ENCODE measurements at places on chromosomes 11 and 22.

DNA sequence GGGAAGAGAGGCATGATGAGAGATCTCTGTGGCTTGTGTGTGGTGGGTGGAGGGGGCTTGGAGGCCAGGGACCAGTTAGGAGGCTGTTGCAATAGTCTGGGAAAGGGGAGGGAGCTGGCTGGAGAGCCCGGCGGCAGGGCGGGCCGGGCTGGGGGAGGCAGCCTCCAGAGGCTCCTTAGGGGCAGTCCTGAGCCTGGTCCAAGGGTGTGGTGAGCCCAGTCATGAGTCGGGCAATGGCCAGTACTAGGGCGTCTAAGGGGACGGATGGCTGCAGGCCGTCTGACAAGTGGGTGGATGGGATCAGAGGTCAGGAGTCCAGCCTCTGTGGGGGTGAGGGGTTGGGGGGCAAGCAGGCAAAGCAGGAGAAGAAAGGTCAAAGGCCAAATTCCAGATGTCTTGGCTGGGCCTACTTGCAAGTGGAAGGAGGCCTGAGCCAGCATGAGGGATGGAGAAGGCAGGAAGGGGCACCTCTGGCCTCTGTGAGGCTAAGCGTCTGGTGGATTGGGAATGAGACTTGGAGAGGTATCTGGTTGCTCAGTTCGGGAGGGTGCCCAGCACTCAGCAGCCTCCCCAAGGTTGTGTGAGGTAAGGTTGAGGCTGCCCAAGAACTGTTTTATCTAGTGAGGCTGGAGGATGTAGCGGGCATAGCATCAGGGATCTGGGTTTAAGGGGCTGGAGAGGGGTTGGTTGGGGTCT is 6.0 kb upstream of the CD248 start:
- DNase-seq, result no peak

- no peak for DNase-seq
Observed at GRCh38 chr22:39106326-39106725, 9.3 kb downstream of the APOBEC3H start.

DNA sequence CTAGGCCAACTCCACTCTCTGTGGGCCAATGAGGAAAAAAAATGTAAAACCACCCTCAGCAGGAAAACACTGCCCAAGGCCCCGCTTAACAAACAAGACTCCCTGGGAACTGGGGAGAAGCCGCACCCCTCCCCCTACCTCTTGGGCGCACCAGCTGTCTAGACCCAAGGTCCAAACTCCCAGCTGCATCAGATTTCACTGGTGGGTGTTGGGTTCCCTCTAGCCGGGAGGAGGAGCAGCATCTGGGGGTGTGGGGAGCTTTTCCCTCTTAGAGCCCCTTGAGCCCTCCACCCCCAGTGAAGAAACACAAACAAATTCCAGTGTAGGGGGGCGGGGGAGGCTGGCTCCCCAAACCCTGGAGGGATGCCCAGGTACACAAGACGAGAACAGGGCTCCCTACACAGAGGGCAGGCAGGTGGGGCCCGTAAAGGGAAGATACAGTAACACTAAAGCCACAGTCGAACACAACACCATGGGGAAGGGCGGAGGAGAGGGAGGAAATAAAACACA is 64.9 kb downstream of the NECTIN1 start:
- DNase-seq, result peak; percentile 7

DNA sequence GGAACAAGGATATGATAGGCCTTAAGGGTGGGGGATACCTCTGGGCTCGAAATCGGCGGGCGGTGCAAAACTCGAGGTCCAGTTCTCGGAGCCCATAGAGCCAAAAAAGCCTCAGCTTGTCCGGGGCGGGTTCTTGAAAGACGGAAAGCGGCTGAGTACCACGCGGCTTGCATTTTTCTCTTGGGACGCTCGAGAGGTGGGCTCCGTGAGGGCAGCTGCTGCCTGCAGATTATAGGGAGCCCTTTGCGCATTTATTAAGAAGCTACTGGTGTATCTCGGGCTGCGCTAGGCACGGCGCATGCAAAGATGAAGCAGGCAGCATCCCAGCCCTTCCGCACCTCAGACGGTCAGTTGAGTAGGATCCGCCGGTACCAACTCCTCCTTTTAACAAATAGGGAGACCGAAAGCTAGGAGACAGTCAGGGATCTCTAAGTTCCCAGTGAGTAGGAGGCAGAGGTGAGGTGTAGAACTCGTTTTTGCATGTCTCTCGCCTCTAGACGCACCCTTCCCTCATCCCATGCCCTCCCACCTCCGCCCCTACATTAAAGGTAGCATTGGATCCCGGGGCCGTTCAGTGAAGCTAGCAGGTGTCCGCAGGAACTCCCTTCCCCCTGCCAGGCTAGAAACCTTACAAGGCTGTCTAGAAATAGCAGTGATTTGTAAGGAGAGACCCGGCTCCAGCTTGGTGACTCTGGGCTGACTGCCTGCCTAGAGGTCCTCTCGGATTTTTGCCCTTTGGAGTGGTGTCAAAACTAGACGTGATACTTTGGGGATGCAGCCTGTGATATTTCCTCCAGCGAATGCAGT is 768 bp downstream of the LDHA start:
- DNase-seq, result peak; percentile 6

- DNase-seq, result no peak
Observed at GRCh38 chr11:30329150-30329940, 6.4 kb downstream of the ARL14EP start.

DNA sequence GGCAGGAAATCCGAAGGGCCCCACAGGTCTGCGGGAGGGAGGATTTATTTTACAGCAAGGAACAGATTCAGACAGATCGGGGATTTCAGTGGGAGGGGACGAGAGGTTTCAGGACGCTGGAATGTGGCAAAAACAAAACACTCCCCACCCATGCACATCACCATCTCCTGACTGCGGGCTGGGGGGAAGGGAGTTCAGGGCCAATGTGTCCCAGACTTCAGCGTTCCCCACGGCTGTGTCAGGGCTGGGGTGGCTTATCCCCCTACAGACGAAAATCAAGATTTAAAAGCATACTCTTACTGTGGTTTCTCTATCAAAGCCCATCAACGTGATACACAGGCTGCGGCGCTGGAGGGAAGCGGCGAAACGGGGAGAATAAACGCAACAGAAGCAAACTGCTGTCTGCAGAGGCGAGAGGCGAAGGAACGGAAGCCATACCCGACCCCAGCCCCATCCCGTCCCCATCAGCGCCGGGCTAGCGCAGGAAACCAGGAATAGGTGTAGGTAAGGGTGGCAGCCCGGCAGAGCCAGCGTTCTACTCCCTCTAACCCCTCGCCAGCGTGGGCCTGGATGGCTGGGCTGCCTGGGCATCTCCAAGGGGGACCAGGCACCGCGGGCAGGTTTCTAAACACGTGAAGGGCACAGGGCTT is 2.7 kb downstream of the TENM4 start:
- DNase-seq, result peak; percentile 85

- no peak for DNase-seq
Observed at GRCh38 chr22:19960491-19961200, 19.0 kb upstream of the TXNRD2 start.

- DNase-seq, result peak; percentile 6
Observed at GRCh38 chr11:15073361-15074205, at the start of gene CALCB. TSS of gene CALCB (plus strand) at chr11:15073593. CDS start at chr11:15074719, 1,126 bp downstream.

- no peak for DNase-seq
Observed at GRCh38 chr22:32211011-32211410, 6.1 kb upstream of the RFPL2 start.

- DNase-seq, result no peak
Observed at GRCh38 chr11:12998336-12998735, 10.8 kb upstream of the RASSF10 start.

- no peak for DNase-seq
Observed at GRCh38 chr22:45907996-45908395, 69.0 kb downstream of the WNT7B start.

- peak; percentile 84 for DNase-seq
Observed at GRCh38 chr11:34655335-34656008, 34.6 kb downstream of the EHF start.

GRCh38 chr22:21015466-21016006 is 571 bp downstream of the P2RX6 start:
- DNase-seq, result no peak

GRCh38 chr22:23262518-23263332 is 82.4 kb downstream of the BCR start:
- no peak for DNase-seq

- DNase-seq, result no peak
Observed at GRCh38 chr11:63854696-63855095, 15.8 kb downstream of the MARK2 start.

DNA sequence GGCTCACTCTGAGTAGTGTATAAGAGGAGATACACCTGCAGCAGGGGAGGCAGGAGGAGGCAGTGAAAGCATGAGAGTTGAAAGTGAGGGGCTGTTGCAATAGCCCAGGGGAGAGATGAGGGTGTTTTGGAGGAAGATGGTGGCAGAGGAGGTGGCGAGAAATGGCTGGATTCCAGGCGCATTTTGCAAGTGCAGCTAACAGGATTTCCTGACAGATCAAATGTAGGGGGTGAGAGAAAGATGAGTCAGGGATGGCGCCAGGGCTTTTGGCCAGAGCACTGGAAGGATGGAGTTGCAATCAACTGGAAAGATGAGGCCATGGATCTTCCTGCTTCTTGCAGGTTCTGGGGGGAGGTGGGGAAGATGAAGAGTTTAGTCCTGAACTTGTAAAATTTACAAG is 16.8 kb upstream of the TSPAN18 start:
- peak; percentile 67 for DNase-seq

DNA sequence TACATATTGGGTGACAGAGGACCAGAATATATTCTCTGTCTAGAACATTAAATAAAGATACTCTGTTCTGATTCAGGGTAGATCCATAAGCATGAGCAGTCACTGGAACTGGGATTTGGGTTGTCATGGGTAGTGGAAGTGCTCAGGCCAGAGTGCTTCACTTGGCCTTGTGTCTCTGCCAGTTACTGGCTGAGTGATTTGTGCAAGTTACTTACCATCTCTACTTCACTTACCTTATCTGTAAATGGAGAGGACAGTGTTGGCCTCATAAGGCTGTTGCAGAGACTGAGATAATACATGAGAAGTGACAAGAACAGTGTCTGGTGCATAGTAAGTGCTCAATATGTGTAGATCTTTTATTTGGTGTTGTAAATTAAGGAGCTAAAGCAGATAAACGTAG is 17.6 kb downstream of the ATXN10 start:
- DNase-seq, result no peak

DNA sequence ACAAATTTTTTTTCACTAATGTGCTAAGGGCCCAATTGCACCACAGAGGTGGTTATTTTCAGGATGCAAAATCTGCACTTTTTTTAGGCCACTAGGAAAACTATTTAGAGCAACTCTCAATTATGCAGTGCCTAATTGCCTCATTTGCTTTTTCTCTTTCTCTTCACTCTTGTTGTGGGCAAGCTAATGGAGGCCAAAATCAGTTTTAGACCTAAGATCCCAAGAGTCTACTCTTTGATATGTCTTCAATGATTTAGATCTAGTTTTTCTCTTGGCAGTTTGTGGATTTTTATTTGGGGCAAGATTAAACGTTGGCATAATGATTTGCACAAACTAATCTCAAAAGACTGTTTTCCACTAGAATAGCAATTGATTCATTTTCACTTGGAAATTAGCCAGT is 1996.9 kb downstream of the LRRC4C start:
- no peak for DNase-seq

GRCh38 chr22:39925909-39926679 is 25.2 kb downstream of the GRAP2 start:
- DNase-seq, result no peak

DNA sequence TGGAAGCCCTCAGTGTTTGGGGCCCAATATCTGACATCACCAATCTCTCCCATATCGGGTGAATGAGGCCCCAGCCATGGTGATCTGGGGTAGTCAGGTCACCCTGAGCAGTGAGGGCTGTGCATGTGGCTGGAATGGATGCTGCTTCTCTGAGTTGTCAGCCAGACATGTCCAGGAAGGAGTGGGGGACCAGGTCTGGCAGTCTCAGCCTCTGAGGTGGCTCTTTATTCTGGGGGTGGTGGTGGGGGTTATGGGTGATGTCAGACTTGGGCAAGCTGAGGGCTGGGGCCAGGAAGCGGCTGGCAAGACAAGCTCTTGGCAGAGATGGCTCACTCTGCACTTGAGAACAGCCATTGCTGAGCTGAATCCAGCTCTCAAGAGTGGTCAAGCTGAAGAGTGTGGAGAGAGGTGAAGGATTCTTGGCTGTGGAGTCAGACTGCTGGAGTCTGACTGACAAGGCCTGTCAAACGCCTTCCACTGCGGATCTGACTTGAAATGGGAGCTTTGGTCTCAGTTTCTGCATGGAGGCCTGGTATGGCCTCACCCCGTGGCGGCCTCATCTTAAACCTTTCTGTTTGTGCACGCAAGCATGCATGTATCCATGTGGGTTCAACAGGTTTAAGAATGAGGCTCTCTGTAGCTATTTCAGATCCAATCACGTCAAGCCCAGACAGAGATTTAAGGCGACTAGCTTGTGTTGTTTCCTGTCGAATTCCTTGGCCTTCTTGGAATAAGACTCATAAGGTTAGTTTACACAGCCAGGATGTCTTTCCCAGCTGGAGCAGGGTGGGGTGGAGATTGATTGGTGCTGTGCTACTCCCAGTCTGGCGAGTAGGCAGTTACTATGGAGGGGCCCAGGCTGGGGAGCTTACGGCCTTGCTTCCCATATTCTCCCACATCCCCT is 83.9 kb upstream of the TIMP3 start:
- DNase-seq, result peak; percentile 35

DNA sequence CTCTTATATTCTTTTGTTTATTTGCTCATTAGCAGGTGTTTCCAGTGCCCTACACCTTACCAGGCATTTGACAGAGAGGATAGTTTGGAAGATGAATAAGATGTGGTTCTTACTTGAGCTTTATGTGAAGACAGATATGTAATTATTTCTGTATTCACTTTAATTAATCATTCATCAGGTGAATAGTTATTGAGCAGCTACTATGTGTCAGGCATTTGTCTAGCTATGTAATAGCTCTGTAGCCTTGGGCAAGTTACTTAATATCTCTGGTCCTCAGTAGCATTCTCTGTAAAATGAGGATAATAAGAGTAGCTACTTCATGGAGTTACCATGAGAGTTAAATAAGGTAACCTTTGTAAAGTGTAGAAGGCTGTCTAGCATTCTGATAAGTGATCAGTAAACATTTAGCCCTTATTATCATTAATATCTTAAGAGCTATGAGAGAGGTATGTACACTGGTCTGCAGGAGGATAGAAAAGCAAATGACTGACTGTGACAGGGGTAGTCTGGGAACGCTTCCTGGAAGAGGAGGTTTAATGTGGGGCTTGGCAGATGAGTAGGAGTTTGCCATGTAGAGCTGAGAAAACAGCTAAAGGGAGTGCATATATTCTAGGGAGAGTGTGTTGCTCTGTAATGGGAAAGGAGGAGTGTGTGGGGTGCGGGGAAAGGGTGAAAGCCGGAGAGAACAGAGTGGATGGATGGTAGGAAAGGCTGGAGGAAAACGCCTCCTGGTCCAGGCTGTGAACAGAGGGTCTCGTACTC is 56.1 kb downstream of the MICAL2 start:
- DNase-seq, result no peak

DNA sequence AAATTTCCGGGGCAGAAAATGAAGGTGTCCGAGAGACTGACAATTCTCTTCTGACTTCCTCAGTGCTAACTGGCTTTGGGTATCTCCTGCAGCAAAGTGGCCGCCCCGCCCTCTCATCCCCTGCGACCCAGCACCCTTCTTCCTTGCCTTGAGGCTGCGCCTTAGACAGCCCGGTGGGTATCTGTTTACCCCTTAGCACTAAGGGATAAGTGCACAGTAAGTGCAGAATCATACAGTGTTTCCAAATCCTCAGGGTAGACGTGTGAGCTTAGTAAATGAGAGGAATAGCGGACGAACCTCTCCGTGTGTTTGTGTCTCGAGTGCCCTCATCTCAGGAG is 368 bp upstream of the CHORDC1 start:
- DNase-seq, result no peak
